ENCODE measurements at places on chromosomes 11 and 22.
A peak's percentile ranks its signal among the peaks of the same experiment; 100 is the strongest.

DNA sequence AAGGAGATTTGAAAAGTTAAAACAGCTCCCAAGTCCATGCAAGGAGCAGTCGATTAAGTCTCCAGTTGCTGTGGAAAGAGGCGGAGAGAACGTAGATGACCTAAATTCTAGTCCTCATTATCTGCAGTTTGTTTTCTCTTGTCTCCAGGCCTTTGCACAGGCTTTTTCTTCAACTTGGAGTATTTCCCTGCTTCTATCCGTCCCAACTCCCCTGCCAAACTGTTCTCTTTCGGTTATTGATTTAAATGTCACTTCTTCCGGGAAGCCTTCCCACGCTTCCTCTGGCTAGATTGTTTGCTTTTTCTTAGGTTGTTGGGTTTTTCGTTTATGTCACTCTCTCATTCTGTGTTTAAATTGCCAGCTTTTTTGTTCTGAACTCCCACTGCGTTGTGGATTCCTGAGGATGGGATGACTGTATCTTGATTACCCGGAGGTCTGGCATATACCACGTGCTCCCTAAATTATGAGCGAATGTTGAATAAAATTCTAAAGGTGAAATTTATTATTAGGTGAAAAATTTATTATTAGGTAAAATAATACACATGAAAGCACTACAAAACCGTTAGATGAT is 463 bp downstream of the TMEM126B start:
- DNase-seq: peak; percentile 13
- peaks cover 33% of the 10 kb centered on the region for H3K4me1 ChIP-seq
- peak overlapping the region; percentile 96 for H3K4me3 ChIP-seq
- no peaks in the 10 kb centered on the region for H3K27me3 ChIP-seq
- H3K27ac ChIP-seq: peak overlapping the region; percentile 90
- peaks cover 17% of the 10 kb centered on the region for H3K36me3 ChIP-seq

DNA sequence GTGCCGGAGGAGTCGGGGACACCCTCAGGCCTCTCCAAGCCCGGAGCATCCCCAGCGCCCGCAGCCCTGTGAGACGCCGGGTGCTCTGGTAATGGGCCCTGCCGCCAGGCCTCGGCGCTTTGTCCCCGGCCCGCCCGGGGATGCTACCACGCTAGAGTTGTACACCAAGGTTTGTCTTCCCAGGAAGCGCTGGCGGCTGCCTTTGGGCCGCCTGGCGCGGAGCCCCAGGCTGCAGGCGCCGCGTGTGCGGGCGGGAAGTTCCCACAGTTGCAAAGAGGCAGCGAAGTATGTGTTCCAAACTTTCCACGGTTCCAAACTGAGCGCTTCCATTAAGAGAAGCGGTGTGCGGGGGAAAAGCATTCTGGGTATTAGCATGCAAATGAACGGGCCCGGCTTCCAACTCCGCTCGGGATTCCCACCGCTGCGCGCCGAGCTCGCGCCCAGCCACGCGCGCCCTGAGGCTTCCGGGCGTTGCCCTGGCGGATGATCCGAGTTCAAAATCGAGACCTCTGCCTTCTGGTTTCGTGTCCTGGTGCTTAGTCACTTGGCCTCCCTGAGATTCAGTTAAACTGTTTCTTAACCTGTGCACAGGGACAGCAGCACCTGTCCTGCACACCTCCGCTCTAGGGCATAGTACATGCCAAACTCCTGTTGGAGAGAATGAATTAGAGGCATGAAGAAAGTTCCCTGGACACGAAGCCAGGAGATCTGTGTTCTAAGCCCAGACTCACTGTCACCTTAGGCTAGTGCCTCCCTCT is 1.3 kb upstream of the PATZ1 start:
- peak overlapping the region; percentile 86 for H3K27ac ChIP-seq
- H3K4me1 ChIP-seq: peaks cover 30% of the 10 kb centered on the region
- peak; percentile 74 for DNase-seq
- H3K27me3 ChIP-seq: no peaks in the 10 kb centered on the region
- H3K36me3 ChIP-seq: peaks cover 25% of the 10 kb centered on the region

- H3K4me3 ChIP-seq: peak overlapping the region; percentile 44
- peaks cover 6% of the 10 kb centered on the region for H3K36me3 ChIP-seq
- peak overlapping the region; percentile 93 for H3K27ac ChIP-seq
These were observed 26.1 kb downstream of the PTPRJ start for GRCh38 chr11:48006301-48006992.

- no peak overlapping the region for H3K27ac ChIP-seq
- peaks cover 16% of the 10 kb centered on the region for H3K4me1 ChIP-seq
- H3K4me3 ChIP-seq: no peak overlapping the region
- H3K36me3 ChIP-seq: no peaks in the 10 kb centered on the region
- H3K27me3 ChIP-seq: peaks cover 7% of the 10 kb centered on the region
- DNase-seq: peak; percentile 92
These were observed 3.7 kb downstream of the CATSPER1 start for GRCh38 chr11:66022401-66023185.

DNA sequence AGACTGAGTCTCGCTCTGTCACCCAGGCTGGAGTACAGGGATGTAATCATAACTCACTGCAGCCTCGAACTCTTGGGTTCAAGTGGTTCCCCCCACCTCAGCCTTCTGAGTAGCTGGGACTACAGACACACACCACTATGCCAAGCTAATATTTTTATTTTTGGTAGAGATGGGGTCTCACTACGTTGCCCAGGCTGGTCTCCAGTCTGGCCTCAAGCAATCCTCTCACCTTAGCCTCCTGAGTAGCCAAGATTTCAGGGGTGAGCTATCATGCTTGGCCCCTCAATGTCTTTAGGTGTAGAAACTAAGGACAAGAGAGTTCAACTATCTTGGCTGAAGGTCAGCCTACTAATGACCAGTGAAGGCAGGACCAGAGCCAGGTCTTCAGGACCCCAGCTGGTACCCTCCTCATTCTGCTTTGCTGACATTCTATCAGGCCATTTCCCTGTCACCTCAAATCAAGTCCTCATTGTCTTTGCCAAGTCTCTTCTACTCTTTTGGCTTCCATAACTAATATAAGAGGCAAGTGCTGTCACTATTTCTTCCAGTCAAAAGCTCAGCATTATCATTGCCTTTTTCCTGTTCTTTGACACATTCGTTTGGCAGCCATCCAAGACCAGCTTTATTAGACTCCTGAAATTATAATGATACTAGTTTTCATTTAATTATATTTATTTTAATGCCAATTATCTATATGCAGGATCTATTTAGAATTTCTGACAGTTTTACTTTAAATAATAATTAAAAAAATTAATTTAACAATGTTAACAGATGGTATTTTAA is 264.2 kb upstream of the PITPNB start:
- no peaks in the 10 kb centered on the region for H3K27me3 ChIP-seq
- no peak for DNase-seq
- H3K4me1 ChIP-seq: no peaks in the 10 kb centered on the region
- H3K27ac ChIP-seq: no peak overlapping the region

GRCh38 chr11:71269603-71270511 is 17.5 kb upstream of the SHANK2 start:
- H3K36me3 ChIP-seq: peaks cover 2% of the 10 kb centered on the region
- no peak overlapping the region for H3K4me3 ChIP-seq
- H3K4me1 ChIP-seq: no peaks in the 10 kb centered on the region
- H3K27me3 ChIP-seq: peaks cover 4% of the 10 kb centered on the region

GRCh38 chr11:128201801-128202200 is 385.6 kb downstream of the ETS1 start:
- peaks cover 2% of the 10 kb centered on the region for H3K36me3 ChIP-seq
- no peak for DNase-seq
- no peaks in the 10 kb centered on the region for H3K27me3 ChIP-seq
- no peak overlapping the region for H3K4me3 ChIP-seq

DNA sequence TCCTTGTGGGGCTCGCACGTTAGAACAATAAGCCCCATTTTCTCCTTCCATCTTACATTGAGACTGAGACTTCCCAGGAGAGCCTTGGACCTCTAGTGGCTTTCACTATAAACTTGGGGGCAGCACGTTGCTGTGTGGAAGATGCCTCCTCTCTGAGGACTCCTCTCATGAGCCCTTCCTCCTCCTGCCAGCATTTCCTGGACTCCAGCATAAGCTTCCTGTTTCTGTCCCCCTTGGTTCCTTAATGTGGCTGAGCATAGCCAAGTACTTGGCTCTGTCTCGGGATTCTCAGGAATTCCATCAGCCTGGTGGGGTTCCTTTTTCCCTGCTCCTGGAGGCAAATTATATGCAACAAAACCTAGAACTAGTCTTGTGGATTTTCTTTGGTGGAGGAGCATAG is 38.8 kb upstream of the UBASH3B start:
- H3K4me3 ChIP-seq: no peak overlapping the region
- no peak for DNase-seq

GRCh38 chr11:34564406-34564805 is 50.8 kb upstream of the ELF5 start:
- H3K27me3 ChIP-seq: peaks cover 42% of the 10 kb centered on the region
- H3K27ac ChIP-seq: no peak overlapping the region
- H3K4me1 ChIP-seq: no peaks in the 10 kb centered on the region
- H3K4me3 ChIP-seq: no peak overlapping the region
- no peak for DNase-seq
- no peaks in the 10 kb centered on the region for H3K36me3 ChIP-seq

DNA sequence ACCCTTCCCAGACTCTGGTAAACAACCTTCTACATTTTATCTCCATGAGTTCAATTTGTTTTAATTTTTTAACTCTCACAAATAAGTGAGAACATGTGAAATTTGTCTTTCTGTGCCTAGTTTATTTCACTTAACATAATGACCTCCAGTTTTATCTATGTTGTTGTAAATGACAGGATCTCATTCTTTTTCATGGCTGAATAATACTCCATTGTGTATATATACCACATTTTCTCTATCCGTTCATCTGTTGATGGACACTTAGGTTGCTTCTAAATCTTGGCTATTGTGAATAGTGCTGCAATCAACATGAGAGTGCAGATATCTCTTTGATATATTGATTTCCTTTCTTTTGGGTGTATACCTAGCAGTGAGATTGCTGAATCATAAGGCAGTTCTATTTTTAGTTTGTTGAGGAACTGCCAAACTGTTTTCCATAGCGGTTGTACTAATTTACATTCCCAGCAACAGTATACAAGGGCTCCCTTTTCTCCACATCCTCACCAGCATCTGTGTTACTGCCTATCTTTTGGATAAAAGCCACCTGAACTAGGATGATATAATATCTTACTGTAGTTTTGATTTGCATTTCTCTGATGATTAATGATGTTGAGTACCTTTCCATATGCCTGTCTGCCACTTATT is 93.9 kb downstream of the ATG16L2 start:
- no peaks in the 10 kb centered on the region for H3K4me1 ChIP-seq
- DNase-seq: no peak
- no peaks in the 10 kb centered on the region for H3K27me3 ChIP-seq
- H3K27ac ChIP-seq: no peak overlapping the region

DNA sequence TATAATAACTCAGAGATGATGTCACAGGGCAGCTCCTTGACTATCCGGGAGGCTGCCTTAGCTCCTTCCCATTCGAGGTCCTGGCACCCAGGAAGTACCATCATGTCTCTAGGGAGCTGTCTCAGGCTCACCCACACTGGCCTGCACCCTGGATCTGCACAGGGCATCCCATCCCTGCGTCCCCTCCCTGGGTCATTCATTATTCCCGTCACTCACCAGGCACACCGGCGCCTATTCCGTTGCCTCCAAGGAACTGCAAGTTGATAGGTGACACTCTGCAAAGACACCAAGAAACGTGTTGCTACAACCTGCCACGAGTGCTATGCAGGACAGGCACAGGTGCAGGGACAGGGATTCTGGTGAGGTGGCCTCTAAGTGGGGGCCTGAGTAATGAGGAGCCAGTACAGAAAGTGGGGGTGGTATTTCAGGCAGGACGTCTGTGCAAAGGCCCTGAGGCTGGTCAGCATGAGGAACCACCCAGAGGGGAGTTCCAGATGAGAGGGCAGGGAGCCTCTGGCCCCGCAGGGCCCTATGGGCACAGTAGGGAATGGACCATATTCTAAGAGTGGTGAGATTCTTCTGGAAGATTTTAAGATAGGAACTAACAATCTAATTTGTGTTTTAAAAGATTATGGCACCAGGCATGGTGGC is 71.6 kb upstream of the SHANK2 start:
- H3K27ac ChIP-seq: no peak overlapping the region
- no peaks in the 10 kb centered on the region for H3K36me3 ChIP-seq
- no peak for DNase-seq
- H3K4me1 ChIP-seq: no peaks in the 10 kb centered on the region
- H3K4me3 ChIP-seq: no peak overlapping the region

DNA sequence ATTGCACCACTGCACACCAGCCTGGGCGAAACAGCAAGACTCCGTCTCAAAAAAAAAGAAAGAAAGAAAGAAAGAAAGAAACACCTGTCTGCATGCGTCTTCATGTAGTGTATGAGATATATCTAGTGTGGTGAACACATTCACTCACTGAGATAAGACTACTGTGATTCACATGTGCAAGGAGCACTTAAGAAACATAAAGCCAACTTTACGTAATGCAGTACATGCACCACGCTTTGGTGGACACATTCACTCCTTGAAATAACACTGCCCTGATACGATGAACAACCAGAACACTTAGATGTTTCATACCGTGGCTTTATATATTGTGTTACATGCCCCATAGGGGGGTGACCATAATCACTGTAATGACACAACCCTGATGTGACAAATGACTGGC is 96.0 kb downstream of the MICAL3 start:
- no peaks in the 10 kb centered on the region for H3K36me3 ChIP-seq
- H3K4me1 ChIP-seq: peaks cover 28% of the 10 kb centered on the region
- H3K4me3 ChIP-seq: no peak overlapping the region
- DNase-seq: no peak
- no peaks in the 10 kb centered on the region for H3K27me3 ChIP-seq
- no peak overlapping the region for H3K27ac ChIP-seq

DNA sequence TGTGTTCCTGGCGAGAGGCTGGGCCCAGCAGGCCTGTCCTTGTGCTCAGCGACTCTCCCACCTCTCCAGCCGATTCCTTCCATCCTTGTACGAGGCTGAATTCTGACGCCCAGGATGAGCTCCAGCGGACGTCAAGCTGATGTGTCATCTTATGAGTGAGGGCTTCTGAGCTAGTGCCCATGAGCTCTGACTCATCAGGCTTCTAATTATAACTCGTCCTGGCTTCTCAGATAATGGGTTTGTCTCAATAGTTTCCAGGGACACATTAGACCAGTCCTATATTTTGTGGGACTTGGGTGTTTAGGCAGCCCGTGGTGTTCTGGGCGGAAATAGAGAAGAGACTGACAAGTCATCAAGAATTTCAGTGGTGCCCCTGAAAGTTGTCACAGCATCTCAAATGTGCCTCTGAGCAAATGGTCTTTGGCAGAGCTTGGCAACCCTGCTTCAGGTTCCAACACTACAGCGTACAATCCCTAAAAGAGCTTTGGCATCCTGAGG is 108.2 kb upstream of the CD44 start:
- peak overlapping the region; percentile 81 for H3K27ac ChIP-seq
- H3K4me3 ChIP-seq: peak overlapping the region; percentile 55
- peaks cover 3% of the 10 kb centered on the region for H3K27me3 ChIP-seq
- peaks cover 54% of the 10 kb centered on the region for H3K4me1 ChIP-seq
- peaks cover 4% of the 10 kb centered on the region for H3K36me3 ChIP-seq

Measured in activated naive CD8-positive, alpha-beta T cell treated with anti-CD3 and anti-CD28 coated beads, Interleukin-2, amount 50 U/mL, for 24 hours (primary cell).